Activated CD4-positive, CD25-positive, alpha-beta regulatory T cell (primary cell): ENCODE measurements at places on chromosomes 7 and 10.

DNA sequence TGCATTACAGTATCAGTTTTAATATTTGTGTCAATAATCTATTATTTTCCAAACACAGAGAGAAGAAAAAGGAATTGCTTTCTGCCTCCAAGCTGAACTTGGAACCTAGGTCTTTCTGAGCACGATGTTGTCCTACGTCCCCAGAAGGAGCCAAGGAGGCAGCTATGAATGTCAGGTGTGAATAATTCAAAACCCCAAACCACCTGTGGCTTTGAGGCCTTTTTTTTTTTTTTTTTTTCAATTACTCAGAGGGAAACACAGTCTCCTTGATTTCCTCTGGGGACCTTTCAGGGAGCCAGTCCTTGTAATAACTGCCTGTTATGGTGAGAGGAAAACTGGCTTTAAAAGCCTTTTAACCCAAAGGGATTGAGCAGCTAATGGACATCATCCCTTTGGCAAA lies 8.3 kb downstream of the GPR85 start:
- no peak for DNase-seq

- DNase-seq: peak; percentile 22
Measured at GRCh38 chr10:18104223-18104872, 35.9 kb upstream of the CACNB2 start.

DNA sequence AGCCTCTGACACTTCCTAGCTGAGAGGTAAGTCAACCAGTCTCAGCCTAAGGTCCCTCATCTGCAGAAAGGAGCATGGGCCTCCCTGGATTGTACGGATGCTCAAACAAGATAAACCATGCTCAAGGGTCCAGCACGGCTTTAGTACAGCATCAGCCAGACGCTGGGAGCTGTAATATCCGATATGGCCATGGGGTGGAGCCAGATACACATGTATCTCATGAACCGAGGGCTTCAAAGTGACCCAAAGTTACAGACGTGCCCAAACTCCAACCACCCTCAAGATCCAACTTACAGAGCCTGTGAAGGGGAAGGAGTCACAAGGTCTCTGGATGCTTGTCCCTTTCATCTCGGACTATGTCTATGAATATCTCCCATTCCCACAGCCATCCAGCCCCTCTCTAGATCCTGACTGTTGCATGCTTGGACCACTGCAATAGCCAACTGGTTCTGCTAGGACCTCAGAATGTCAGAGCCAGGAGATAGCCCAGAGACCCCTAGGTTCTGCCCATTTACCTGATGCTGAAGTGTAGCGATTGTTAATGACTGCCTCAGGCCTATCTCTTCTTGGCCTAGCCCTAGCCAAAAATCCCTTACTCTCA lies 142.4 kb downstream of the SH3PXD2A start:
- DNase-seq: peak; percentile 55

- no peak for DNase-seq
Measured at GRCh38 chr7:98877692-98878364, 504 bp upstream of the TRRAP start.
